T-helper 1 cell (primary cell): ENCODE measurements at places on chromosomes 12 and 14.

DNA sequence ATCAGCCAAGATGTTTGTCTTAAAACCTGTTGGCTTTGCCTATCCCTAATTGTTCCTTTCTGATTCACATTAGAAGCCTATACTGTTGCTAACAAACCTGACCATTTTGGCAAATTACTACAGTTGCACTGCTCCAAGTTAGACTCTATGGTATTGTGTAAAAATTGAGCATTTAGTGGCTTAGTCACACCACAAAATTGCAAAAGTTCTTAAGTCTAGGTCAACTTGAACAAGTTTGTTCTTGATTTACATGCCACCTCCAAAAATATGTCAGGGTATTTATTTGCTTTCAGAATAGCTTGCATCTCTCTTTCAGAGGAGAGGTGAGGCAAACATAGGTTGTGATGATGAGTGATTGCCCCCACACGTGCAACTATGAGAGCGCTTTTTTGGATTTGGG is 27.0 kb upstream of the PTHLH start:
- no peak for DNase-seq

GRCh38 chr14:89957791-89958190 is 2.1 kb downstream of the TDP1 start:
- no peak for DNase-seq

- DNase-seq = no peak
Measured at GRCh38 chr12:108295641-108296040, 43.5 kb downstream of the CMKLR1 start.

DNA sequence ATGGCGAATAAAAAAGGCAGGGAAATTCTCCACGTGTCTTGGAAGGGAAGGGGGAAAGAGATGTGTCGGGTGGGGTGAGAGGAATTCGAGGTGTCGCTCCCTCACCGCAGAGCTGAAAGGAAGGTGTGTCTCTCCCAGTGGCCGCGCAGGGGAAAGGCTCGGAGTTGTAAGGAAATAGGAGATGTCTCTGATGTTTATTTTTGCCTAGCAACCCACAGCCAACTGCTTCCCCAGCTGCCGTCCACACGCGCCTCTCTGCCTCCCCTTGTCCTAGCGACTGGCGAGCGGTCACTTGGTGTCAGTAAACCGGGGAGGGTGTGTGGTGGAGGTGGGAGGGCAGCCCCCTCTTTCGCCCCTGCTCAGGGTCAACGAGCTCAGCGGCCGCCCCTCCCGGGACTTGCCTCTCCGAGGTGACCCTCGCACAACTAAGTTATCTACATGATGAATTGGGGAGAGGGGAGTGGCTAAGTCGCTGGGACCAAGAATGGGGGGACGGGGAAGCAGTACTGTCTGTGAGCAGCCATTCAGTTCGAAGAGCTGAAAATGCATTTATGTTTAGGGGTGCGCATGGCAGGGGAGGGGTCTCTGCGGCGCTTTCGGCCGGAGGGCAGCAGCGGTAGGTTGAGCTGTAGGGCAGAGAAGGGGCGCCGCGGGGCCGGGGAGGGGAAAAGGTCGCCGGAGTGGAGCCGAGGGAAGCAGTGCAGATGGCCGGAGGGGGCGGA is 585 bp upstream of the DYRK2 start:
- peak; percentile 43 for DNase-seq

DNA sequence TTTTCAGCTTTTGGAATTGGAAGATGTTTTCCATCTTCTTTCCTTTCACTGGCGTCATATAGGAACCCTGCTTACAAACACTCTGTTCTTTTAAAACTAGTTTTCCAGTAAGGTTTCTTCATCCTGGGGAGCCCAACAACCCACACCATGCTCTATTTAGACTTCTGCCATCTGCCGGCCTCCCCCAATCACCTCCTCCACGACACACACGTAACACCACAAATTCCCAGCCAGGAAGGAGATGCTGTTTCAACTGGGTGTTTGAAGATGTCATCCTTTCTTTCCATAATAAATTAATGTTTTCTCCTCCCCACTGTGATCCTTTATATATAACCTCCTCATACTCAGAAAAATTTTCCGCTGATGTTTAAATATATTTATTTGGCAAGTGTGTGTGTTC is 231.4 kb upstream of the DDHD1 start:
- DNase-seq = no peak

DNA sequence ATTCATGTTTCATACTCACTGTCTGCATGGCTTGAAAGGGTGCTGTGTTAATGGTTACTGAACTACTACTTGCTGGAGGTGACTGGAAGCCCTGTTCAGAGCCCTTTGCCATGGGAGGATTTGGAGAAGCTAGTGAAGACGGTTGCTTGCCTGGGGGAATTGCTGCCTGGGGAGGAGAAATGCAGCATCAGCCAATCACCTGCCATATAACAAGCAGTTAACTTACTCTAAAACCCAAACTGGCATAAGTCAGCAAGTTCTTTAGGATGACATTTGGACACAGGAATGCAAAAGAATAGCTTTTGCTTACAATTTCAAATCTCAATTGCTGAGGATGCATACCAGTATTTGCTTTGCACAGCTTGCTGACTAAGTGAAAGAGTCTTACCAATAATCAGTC is 23.4 kb upstream of the IPO8 start:
- no peak for DNase-seq

GRCh38 chr14:76727384-76727783 is 33.9 kb upstream of the VASH1 start:
- DNase-seq = no peak
